LNCaP clone FGC (cell line): ENCODE measurements at places on chromosomes 12 and 14.
A peak's percentile ranks its signal among the peaks of the same experiment; 100 is the strongest.

DNA sequence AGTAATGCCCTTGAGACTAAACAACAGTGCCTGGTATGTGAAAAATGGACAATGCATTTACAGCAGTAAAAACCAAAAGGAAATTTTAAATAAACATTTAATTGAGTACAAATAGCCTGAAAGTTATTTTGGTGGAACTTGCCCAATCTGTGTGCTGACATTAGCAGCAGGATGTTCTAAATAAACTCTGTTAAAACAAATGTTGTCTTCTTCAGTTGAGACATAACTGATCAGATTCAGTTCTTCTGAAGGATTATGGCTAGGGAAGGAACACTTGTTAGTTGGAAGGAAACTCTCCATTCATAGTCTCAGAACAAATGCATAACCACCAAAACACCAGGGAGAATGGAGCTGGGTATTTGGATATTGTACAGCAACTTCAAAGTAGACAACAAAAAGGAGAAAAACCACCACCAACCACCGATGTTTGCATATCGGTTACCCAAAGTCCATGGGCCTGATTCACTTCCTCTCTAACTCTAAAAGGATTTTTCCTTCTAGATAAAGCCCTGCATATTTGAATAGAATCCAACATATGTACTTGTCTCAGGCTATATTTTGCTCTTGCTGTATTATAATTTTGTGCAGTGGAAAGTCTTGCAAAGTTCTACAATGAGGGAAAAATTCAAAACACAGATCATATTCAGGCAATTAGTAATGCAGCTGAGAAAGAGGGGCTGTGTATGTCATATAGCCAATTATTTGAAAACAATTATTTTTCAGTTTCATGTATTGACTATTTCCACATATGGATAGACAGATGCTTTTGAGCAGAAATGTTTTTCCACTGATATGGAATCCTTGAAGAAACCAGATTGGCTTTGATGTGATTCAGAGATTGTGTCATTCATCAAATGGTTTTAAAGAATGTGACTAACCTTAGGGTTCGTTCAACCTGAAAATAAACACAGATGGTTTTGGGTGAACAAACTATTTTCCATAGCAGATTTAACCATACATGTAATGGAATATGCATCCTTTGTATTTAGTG is 152.2 kb upstream of the BMP4 start:
- no peak for DNase-seq

- no peak for DNase-seq
Measured at GRCh38 chr12:114220311-114220710, 185.6 kb downstream of the TBX5 start.

DNA sequence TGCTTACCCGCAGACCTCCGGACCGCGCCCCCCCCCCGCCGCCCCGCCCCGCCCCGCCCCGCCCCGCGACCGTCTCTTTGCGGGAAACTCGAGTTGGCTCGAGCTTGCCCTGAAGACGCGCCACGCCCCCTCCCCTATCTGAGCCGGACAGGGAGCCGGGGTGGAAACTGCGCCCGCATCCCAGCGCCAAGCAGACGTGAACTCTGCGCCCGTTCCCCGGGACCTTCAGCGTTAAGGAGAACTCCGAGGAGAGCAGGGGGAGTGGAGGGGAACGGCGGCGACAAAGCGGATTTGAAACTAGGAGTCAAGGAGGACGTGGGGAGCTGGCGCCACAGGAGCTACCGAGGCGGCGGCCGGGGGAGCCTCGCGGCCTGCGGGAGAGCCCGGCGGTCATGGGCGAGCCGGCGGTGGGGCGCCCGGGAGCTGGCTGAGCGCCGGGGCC is at the start of gene KCNK13:
Gene KCNK13 (plus strand): TSS at position 310 of the 442 bp plus-strand sequence. CDS start 212 bp downstream, outside the sequence.
- DNase-seq, result no peak

DNA sequence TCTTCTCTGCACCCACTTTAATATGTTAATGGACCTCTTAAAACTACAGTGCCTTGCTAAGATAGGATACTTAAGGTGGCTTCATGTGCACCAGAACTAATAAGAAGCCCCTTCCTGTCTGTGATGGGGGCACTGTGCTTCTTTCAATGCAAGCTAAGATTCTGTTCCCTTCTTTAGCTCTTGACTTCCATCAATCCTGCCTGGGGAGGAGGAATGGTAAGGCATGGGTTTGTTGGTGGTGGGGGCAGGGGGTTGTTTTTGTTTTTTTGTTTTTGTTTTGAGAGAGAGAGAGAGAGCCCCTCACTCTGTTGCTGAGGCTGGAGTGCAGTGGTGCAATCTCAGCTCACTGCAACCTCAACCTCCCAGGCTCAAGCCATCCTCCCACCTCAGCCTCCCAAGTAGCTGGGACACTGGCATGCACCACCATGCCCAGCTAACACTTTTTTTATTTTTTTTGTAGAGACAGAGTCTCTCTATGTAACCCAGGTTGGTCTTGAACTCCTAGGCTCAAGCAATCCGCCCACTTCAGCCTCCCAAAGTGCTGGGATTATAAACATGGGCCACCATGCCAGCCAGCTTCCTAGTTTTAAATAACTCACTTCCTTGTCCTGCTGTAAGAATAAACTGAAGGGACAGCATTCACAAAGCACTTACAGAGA is 4.5 kb upstream of the KRT3 start:
- no peak for DNase-seq

- no peak for DNase-seq
Measured at GRCh38 chr14:105275267-105275946, 25.4 kb downstream of the BRF1 start.

- DNase-seq, result no peak
Measured at GRCh38 chr14:54186821-54187763, 209.7 kb upstream of the CDKN3 start.

DNA sequence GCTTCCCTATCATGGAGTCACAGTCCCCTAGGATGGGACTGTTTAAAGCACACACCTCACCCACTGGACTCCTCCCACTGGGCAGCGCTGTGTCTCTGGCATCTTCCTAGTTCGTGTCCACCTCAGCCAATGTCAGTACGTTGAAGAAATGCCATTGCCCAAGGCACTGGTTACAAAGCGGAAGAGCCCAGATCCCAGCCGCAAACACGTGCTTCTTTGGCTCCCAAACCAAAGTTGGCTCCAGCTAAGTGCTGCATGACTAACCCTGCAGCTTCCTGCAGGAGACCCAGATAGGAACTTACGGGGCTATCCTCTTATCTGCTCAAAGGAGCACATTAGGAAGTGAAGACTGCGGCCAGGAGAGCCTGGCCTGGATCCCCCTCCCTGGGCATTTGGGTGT is 9.3 kb downstream of the SYNE3 start:
- DNase-seq, result no peak

GRCh38 chr14:89866458-89866857 is 88.1 kb downstream of the EFCAB11 start:
- DNase-seq, result no peak

DNA sequence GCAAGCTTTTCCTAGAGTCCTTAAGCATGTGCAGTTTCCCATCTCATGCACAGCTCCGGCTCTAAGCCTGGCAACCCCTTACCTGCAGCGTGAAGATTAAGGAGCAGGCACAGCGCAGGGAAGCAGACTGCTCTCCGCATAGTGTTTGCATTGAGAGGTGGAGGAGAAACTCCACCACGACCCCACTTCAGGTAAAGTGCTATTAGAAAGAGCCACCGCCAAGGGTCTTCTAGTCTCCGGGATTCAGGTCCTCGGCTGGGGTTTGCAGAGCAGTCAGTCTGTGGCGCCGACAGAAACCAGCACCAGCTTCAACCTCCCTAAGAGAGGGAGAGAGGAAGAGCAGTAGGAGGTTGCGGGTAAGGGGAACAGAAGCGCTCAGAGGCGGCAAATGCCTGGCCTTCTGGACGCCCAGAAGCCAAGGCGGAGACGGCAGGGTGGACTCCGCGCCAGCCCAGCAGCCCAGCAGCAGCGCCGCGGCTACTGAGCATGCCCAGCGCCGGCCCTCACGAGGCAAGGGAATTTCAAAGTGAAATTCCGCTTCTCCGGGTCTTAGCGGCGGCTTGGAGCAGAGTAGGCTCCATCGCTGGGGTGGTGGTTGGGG is at the start of gene PTPRR:
Gene PTPRR (minus strand): TSS at position 488 of the 601 bp plus-strand sequence. CDS start 348 bp downstream, at position 140.
- no peak for DNase-seq

GRCh38 chr14:61346221-61346620 is 24.8 kb downstream of the PRKCH start:
- no peak for DNase-seq

- DNase-seq, result no peak
Measured at GRCh38 chr14:50932592-50933495, 11.4 kb downstream of the PYGL start.

GRCh38 chr12:22874151-22874550 is 249.2 kb downstream of the ETNK1 start:
- DNase-seq, result no peak

- DNase-seq, result no peak
Measured at GRCh38 chr14:43471595-43471994, 1035.5 kb downstream of the FSCB start.

DNA sequence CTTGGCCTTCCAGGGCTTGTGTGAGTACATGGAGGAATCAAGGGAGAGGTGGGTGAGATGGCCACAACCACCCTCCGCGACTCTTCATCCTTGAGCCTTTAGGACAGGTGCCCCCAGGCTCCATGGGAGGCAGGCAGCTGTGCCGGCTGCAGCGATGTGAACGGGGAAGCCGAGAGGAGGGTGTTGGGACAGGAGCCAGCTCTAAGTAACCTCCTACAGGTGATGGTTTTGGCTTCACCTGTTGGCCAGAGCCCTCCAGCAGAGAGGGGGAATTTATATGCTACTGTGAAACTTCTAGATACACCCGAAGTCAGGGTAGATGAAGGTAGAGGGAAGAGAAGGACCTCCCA is 132.2 kb upstream of the HIF1A start:
- no peak for DNase-seq

- DNase-seq, result peak; percentile 13
Measured at GRCh38 chr14:92039063-92039718, 668 bp downstream of the TRIP11 start.

GRCh38 chr12:93300611-93301021 is 77.1 kb upstream of the NUDT4 start:
- no peak for DNase-seq
